ENCODE measurements at places on chromosomes 13 and 19.

GRCh38 chr19:3766520-3766919 lies 4.0 kb downstream of the MRPL54 start:
- DNase-seq = no peak

GRCh38 chr13:67493835-67494234 lies 263.7 kb upstream of the PCDH9 start:
- DNase-seq = no peak

GRCh38 chr13:74201530-74201929 lies 67.3 kb upstream of the KLF12 start:
- DNase-seq = no peak

DNA sequence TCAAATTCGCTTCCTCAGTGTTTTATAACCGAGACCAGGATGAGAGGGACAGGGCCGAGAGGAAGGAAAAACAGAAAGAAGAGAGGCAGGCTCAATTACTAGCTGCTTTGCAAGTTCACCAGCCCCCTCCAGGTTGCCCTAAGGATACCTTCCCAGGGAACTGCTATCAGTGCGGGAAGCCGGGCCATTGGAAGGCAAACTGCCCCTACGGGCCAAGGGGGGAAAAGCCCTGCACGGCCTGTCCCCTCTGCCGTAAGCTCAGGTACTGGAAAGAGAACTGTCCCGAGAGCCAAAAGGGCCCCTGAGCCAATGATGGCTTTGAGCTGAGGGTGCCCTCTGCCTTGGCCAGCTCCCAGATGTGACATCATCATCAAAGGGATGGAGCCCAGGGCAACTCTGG lies 3.2 kb upstream of the ERVV-1 start:
- no peak for DNase-seq

GRCh38 chr19:51595190-51596175 lies 24.4 kb downstream of the ZNF175 start:
- DNase-seq = no peak

DNA sequence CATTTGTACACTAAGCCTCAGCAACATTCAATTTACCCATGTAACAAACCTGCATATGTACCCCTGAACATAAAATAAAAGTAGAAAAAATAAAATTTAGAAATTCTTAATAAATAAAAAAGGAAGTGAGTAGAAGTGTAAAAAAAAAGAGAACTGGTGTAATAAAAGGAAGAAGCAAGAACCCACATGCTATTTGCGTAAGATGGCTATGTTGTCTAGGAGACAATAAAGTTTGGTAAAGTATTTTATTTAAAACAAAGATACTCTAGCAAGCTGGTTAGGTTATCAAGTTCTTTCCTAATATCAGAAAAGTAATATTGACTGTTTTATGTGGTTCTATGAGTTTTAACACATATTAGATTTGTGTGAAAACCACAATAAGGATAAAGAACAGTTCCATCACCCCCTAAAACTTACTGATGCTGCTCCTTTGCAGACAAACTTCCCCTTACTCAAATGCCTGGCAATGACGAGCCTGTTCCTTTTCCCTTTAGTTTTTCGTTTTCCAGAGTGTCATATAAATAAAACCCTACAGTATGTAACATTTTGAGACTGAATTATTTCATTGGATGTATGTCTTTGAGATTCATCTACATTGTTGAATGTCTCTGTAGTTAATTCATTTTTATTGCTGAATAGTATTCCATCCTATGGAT lies 98.9 kb downstream of the TNFSF13B start:
- no peak for DNase-seq

DNA sequence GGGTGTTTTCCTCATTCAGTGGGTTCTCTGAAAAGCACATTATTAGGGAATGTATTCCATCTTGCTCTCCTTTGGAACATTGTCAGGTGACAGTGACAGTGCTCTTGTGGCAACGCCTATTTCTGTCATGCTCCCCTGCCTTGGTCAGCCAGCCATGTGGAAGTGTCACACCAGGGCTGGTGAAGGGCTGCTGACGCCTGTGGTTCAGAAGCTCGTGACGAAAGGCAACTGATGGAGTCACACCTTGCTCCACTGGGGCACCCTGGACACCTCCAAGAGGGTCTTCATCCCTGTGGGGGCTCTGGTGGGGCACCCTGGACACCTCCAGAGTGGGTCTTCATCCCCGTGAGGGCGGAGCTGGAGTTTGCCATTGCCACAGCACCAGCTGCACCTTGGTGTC lies 68.9 kb upstream of the GPR183 start:
- DNase-seq = no peak

DNA sequence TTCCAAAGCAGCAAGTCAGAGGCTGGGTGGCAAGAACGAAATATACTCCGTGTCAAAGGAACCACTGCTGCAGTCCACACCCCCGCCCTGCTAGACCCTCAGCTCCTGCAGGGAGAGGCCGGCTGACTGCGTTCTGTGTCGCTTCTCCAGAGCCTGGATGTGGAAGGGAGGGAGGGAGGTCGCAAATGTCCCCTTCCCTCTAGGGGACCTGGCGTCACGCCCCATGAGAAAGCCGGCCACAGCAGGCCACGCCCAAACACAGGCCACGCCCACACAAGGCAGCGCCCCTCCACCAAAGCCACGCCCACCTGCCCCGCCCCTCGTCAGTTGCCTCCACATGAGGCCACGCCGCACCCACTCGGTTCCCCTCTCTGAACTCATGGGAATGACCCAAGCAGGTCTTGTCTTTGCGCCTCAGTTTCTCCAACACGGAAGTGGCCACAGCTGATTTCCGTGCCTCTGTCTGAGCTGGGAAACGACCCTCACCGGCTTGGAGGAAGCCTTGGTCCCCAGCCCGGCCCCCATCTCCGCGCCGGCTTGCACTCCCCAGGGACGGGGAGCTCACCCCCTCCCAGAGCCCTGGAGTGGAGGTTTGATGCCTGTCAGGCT lies 38.4 kb upstream of the TCF3 start:
- no peak for DNase-seq

- no peak for DNase-seq
These were observed 273.7 kb downstream of the DIAPH3 start for GRCh38 chr13:59890054-59890453.

DNA sequence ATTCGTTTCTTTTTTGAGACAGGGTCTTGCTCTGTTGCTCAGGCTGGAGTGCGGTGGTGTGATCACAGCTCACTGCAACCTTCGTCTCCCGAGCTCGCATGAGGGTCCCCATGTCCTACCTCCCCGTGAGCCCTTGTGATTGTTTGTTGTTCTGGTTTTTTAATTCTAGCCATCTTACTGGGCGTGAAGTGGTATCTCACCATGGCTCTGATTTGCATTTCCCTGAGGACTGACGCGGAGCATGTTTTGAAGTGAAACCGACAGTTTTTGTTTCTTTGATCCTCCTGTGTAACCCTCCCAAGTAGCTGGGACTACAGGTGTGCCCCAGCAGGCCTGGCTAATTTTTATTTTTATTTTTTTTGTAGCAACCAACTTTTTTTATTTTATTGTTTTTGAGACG lies 21.7 kb downstream of the GNG7 start:
- DNase-seq = no peak

GRCh38 chr13:99995104-99995588 lies 13.6 kb downstream of the ZIC2 start:
- DNase-seq = no peak

DNA sequence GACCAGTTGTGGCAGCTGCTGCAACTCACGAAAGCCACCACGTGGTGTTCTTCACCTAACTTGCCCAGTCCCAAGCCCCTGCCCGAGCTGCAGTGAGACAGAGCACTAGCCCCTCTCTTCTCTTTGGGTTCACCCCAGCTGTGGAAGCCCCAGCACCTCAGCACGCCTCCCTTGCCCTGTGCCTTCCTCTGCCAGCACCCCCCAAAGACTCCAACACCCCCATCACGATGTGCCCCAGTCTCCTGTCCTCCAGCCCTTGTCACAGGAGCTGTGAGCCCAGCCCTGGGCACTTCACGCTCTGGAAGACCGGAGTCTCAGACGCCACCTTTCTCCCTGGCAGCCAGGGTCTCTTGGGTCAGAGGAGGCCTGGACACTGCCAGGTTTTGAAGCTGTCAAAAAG lies 2.2 kb upstream of the ZNF135 start:
- no peak for DNase-seq

- no peak for DNase-seq
These were observed 275.0 kb upstream of the DACH1 start for GRCh38 chr13:72141855-72142519.

- DNase-seq = no peak
These were observed 8.8 kb downstream of the GTPBP3 start for GRCh38 chr19:17346109-17346671.

- no peak for DNase-seq
These were observed 3.8 kb downstream of the CNOT3 start for GRCh38 chr19:54141356-54141755.

DNA sequence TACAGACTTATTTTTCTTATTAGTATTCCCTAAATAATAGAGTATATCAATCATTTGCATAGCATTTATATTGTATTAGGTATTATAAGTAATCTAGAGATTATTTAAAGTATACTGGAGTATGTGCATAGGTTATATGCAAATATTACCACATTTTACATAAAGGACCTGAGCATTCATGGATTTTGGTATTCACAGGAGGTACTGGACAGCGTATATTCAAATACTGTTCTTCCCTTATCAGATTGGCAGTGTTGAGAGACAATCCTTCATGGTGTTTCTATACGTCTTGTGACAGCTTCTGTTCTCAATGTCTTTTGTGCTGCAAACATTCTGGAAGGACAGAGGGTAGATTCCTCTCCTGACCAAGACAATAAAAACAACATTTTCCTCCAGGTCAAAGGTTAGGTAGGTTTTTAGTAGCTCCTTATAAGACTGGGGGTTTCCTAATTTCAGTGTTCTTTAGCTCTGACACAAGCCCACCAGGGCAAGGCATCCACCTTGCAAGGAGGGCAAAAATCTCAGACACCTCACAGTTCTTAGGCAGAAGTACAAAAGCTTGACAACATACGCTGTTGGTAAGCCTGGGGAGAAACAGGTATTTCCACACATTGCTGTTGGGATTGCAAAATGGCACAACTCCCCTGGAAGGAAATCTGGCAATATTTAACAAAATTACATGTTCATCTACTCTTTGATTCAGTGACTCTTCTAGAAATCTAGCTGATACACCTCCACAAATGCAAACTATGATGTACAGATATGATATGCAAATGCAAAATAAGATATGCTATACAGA lies 20.6 kb upstream of the PCCA start:
- no peak for DNase-seq

DNA sequence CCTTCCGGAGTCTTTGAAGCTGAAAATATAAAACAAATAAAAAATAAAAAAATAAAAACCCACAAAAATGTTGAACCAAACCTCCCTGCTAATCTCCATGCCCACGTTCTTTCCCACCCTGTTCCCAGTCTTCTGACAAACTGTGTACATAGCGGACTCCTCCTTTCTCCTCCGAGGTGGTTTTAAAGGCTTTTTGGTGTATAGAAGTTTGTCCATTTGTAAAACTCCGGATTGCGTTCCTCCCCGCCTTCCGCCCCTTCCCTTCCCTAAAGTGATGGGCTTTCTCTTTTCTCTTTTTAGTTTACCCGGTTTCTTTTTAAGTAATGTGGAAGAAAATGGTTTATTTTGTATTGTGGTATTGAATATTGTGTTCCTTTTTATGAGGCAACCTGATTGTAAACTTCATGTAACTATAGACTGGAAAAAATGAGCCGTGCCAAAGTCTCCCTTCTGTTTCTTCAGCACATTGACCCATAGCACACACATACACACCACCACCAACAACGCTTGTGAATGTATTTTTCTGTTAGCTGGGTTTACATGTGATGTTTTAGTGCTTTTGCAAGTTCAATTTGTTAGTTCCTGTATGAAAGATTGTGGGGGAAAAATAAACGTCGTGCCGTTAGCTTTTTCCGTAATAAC lies 4.4 kb downstream of the ZIC2 start:
- no peak for DNase-seq

DNA sequence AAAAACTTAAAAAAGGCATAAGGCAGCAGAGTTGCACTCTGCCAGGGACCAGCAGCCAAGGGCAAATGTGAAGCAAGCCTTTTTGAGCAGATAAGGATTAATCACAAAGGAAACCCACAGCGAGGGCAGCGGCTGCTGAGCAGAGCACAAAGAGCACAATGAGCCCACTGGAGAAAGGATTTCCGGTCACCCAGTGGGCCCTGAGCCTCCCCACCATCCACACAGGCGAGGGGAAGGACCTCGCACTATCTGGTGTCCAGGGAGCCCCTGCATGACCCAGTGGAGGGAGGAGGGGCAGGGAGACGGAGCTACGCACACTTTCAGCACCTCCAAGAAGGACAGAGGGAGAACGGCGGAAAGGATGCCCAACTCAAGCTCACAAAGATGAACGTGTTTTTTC lies 40.0 kb downstream of the COL4A1 start:
- no peak for DNase-seq

DNA sequence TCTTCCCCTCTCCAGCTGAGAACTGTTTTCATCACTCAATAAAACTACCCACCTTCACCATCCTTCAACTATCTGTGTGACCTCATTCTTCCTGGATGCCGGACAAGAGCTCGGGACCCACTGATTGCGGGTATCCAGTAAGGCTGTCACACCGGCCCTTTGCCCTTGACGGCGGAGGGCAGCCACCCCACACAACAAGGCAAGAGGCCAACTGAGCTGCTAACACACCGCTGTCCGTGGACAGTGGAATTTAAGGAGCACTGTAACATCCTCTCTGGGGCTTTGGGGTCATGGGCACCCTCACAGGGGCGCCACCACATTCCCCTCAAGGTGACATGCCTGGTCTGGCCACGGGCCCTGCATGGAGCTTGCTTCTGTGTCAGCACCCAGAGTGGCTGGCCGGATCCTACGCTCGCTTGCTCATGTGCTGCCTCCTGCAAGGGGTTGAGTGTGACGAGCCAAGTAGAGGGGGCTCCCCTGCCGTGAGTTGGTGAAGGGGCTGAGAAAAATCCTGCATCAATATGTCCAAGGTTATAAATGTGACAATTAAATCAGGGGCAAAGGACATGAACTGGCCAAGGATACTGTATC lies 31.4 kb downstream of the LHFPL6 start:
- no peak for DNase-seq

GRCh38 chr13:49652355-49653305 lies 24.3 kb downstream of the ARL11 start:
- no peak for DNase-seq

DNA sequence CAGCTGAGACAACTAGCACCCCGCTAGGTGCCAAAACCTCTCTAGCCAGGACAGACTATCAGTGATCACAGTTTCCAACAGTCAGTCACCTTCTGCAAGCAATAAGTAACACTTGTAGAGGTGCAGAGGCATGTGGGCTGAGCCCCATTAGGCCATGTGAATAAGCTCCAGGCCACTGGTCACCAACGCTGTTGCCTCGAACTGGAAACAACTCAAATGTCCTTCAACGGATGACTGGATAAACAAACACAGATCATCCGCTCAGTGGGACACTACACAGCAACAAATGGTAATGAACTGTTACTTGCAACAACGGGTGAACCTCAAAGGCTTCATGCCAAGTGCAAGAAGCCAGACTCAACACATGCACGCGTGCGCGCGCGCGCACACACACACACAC lies 27.5 kb upstream of the TMEM160 start:
- DNase-seq = no peak

GRCh38 chr19:46299004-46299509 lies 2.2 kb downstream of the HIF3A start:
- no peak for DNase-seq

GRCh38 chr13:78096221-78096620 lies 177.6 kb upstream of the EDNRB start:
- no peak for DNase-seq

- DNase-seq = no peak
These were observed 16.0 kb upstream of the QTRT1 start for GRCh38 chr19:10685210-10685609.

GRCh38 chr19:6279620-6279930 lies 200 bp downstream of the MLLT1 start:
- no peak for DNase-seq

Measured in cortex of kidney (tissue), 1 donor.